RCC 7860 (cell line): ENCODE measurements at places on chromosomes 11 and 22.

- DNase-seq = no peak
Measured at GRCh38 chr11:121429556-121429955, 22.6 kb upstream of the SORL1 start.

DNA sequence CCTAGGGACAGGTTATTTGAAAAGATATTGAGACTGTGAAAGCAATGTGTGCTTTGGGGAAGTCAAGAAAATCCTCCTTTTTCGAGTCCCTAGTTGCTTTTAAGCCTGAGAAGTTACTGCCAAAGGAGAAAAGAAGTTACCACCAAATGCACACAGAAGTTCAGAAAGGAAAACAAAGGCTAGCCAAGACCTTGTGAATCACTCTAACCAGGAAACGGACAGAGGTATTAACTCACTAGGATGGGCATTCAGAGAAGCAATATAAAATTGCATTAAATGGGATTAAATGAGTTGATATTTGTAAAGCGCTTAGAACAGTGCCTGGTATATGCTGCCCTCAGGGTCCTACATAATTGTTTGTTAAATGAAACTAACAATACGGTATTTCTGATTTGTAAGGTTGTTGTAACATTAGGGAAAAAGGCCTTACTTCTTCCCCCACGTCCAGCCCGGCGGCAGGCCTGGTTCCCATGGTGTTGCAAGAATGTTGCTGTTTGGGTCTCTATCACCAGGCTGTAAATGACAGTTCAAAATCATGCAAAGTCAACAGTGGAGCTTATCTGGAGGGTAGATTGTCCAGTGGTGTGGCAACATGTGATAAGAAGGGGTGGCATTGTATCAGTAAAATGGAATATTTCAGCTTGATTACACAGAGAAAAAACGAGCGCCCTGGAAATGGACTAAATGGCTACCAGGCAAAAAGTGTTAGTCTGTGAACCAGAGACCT, 7.1 kb downstream of the TMA7B start:
- peak; percentile 38 for DNase-seq

- no peak for DNase-seq
Measured at GRCh38 chr11:10476342-10476741, 21.3 kb downstream of the AMPD3 start.

DNA sequence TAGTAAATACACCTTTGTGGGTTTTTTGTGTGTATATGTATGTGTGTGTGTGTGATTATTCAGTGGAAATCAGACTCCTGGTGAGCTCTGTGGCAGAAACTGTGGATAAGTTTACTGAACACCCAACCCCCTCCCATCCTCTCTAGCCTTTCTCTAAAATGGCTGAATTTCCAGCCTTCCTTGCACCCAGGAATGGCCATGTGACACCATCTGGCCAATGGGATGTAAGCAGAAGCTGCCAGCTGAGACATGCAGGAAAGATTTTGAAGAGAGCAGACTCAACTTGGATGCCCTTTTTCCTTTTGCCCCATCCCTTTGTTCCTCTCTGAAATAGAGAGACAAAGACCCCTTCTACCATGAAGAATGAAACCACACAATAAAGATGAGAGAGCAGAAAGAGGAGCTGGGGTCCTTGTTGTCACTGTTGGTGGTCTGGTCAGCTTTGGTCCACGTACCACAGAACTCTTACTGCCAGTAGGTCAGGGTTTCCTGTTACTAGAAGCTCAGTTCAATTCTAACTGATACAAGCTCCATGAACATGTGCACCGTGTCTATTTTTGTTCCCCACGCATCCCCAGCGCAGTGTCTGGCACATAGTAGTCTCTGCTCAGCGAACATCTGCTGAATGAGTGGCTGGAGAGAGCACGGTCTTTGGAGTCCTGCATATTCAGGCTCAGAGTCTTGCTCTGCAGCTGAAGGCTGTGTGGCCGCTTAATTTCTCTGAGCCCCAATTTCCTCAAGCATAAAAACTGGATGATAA, 57.5 kb downstream of the SEZ6L start:
- no peak for DNase-seq

GRCh38 chr22:39446239-39446721, 10.5 kb upstream of the MGAT3 start:
- no peak for DNase-seq

DNA sequence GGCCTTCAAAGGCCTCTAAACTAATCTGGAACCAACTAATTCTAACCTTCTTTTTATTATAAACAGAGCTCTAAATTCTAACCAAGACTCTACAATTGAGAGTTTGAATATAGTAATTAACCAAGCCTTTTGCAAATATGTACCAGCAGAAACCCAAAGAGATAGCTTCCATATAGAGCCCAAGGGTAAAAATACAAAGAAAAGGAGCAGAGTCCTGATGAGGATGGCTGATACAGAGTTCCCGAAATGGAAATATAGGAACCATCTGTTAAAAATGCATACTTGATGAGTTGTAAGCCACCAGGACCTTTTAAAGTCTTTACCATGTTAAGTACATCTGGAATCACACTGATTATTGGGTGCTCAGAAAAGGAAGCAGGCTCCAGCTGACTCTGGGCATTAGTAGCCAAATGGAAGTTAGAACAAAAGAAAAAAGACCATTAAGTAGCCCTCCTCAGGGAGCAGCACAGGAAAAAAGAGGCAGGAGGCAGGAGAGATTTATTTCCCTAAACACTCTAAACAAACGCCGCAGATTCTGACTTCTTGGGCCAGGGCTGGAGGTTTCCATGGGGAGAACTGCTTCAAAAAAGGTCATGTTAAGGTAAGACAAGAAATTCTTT, 463.1 kb upstream of the FAT3 start:
- DNase-seq = no peak

DNA sequence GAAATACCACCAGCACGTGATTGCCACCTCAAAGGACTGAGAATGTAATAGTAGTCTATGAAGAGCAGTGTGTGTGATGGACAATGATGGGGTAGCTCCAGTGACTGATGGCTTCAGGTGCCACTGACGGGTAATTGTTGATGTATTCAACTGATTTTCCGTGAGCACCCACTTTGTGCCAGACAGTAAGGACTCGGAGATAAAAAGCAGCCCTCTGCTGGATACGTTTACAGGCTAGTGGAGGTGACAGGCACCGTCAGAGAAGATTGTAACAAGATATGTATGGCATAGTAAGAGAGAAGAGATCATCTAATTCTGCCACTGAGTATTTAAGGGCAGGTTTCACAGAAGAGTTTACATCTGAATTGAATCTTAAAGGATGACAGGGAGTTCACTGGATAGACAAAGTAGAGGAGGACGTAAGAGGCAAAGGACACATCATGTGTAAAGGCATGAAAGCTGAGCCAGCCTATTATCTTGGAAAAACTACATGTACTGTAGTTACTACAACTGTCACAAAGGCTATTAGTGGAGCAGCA, 1.1 kb upstream of the ENTHD1 start:
- no peak for DNase-seq

DNA sequence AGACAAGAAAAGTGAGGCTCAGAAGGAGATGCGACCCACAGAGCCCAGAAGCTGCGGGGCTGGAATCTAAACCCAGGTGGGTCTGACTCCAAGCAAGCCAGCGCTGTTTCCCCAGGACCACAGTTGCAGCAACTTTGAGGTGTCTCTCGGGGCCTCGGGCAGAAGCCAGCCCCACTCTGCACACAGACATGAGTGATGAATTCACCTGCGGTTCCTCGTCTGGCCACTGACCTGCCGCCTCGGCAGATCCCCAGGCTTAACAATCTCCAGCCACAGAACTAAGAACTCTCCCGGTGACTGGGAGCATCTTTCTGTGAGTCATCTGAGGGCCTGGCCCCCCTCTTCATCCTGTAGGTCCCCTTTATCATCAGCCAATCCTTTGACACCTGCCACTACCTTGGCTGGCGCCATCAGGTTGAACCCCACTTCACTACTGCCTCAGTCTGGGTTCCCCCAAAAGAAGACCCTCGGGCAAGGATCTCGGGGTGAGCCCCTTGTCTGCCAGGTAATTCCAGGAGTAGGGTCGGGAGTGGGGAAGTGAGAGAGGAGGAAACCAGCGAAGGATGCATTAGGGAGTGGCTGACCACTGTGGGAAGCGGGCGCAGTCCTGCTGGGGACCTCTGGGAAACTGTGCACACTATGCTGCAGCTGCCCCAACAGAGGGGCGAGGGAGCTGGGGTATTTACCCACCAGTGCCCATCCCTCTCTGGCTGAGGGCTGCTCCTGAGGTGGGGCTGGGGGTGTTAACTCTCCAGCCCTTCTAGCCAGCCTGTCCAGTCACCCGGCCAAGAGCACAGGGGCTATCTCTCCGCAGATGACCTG, 33.0 kb upstream of the MN1 start:
- no peak for DNase-seq

DNA sequence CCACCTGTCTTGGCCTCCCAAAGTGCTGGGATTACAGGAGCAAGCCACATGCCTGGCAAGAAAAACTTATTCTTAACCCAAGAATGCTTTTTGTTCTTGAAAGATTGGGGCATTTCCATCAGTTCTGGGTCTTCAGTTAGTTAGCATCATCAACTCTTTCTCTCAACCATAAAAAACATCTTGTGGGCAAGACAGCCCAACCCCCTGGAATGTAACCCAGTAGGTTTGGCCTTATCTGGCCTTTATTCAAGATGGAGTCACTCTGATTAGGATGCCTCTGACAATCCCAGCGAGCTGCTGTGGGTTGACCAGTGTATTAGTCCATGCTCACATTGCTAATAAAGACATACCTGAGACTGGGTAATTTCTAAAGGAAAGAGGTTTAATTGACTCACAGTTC, 9.2 kb upstream of the TPCN2 start:
- no peak for DNase-seq

DNA sequence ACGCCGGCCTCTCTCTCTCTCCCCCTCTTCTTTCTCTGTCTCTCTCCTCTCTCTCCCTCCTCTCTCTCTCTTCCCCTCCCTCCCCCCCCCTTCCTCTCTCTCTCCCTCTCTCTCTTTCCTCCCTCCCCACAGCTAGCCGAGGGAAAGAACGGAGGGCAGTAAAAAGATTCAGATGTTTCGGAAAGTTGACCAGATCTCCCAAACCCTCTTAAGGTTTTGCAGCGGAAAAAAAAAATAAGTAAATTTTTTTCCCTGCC, 195 bp upstream of the ALX4 start:
- DNase-seq = no peak

- peak; percentile 77 for DNase-seq
Measured at GRCh38 chr11:127074151-127074761, 73.7 kb upstream of the KIRREL3 start.

GRCh38 chr11:47980088-47980906, at the start of gene PTPRJ:
Gene PTPRJ, plus strand, starts transcription at chr11:47980559. Its CDS starts 354 bp downstream, at chr11:47980913.
- DNase-seq = peak; percentile 40

DNA sequence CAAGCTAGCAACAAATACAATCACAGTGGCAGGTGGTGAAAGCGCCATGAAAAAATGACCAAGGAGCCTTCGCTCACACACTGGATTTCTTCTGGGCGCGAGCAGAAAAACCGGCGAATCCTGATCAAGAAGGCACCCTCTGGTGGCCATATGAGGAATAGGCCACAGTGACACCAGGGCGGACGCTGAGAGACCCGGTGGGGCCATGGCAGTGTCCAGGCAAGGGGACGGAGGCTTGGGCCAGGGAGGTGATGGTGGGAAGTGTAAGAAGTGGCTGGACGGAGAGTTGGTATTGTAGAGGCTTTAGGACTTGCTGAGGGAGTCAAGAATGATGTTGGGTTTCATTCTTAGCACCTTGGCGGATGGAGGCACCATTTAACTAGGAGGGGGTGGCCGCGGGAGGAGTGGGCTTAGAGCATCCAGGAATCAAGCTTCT, 16.9 kb upstream of the RAC2 start:
- peak; percentile 35 for DNase-seq

- no peak for DNase-seq
Measured at GRCh38 chr11:97279341-97279740, 889.5 kb downstream of the JRKL start.

DNA sequence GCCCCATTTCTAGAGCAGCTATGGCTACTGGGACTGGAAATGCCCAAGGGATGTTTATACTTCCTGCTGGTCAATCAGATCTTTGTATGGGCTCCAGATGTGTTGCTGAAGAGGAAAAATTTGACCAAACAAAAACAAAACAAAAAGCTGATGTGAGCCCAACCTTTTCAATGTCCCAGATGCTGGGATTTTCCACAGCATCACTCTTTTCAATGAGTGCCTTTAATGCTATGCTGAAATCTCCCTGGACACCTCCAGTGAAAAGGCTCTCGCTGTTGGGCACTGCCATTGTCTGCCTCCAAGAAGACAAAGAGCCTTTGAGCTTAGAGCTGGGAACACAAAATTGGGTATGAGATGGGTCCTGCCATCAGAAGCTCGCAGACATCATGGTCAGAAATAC, 671.9 kb downstream of the NTM start:
- no peak for DNase-seq

DNA sequence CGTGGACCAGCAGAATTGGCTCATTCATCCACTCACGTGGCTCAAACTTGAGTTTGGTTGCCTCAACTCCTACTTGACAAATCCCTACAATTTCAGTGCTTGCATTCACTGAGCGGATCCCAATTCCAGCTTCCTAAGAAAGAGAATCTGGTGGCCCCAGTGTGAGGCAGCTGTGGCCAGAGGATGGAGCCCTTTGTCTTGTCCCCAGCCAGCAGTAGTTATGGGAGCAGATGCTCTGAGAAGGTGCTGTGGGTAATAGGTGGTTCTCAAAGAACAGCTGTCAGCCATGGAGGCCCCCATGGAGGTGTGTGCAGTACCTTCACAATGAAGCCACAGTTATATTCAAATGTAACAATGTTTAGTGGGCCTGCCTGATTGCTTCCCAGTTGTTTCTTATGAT, 39.3 kb downstream of the KREMEN1 start:
- DNase-seq = no peak

GRCh38 chr11:117045956-117046355, 52.3 kb downstream of the SIK3 start:
- no peak for DNase-seq

DNA sequence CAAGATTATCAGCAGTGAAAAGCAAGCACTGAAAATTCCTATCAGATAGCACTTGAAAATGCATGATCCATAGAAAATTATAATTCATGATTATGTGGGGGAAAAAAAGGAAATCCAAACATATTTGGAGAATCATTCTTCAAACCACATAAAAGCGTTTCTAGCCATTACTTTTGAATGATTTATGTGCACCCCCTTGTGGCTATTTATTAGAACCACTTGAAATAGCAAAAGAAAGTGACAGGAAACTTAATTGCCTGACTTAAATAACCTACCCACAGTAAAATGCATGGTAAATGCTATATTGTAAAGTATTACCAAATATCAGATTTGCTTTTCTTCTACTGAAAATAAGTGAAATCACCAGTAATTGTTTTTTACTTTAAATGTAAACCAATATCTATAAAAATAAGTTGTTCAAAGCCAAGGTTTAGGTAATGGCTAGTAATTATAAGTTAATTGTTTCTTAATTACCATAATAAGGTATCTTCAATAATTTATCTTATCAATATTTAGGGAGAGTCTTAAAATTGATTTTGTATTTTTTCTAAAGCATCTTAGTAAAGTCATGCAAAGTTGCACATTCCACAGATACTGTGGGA, 168.5 kb downstream of the ARHGAP42 start:
- peak; percentile 40 for DNase-seq

- DNase-seq = no peak
Measured at GRCh38 chr22:18078329-18079041, 695 bp downstream of the PEX26 start.

- no peak for DNase-seq
Measured at GRCh38 chr11:106224172-106224571, 146.7 kb downstream of the AASDHPPT start.
